ENCODE measurements at places on chromosomes 3 and 15.
A peak's percentile ranks its signal among the peaks of the same experiment; 100 is the strongest.

DNA sequence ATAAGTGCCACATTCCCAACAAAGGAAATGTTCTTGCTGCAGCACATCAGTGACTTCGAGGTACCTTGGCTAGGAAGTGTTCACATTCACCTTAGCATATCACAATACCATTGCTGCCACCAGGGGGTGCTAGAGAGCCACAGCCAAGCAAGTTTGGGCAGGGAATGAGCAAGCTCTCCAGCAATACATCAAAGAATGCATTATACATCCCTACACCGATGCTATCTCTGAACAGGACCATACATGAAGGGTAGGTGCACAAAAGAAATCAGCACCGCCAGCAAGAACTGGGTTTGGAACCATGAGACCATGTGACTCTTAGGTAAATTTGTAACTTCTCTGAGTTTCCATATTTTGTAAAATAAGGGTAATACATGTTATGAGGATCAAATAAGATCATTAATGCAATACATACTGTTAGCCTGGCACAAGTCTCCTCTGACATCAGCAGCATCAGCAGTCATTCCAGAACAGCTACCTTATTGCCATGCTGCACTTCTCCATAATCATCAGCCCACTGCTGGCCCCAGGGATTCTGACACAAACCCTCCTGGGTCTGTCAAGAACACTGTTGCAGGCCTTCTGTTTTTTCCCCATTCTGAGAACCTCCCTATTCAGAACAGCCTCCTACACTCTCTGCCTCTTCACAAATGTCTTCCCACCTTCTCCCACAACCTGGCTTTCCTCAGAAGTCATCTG, 37.5 kb downstream of the RYK start:
- DNase-seq: peak; percentile 4

- no peak for DNase-seq
Observed at GRCh38 chr15:101469520-101470288, 19.8 kb downstream of the PCSK6 start.

GRCh38 chr3:190870127-190870526, 7.6 kb upstream of the GMNC start:
- DNase-seq: no peak

GRCh38 chr3:23747841-23748240, 57.9 kb upstream of the UBE2E1 start:
- DNase-seq: no peak

DNA sequence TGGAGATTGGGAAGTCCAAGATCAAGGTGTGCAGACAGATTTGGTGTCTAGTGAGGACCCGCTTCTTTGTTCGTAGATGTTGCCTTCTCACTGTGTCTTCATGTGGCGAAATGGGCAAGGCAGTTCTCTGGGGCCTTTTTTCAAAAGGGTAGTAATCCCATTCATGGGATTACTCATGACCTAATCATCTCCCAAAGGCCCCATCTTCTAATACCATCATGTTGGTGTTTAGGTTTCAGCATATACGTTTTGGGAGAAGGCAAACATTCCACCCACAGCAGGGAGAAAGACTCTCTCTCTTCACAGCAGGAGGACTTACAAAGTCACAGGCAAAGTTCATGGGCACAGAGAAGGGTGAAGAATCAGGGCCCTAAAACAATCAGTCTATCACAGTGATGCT, 252.1 kb downstream of the RPLP1 start:
- no peak for DNase-seq

DNA sequence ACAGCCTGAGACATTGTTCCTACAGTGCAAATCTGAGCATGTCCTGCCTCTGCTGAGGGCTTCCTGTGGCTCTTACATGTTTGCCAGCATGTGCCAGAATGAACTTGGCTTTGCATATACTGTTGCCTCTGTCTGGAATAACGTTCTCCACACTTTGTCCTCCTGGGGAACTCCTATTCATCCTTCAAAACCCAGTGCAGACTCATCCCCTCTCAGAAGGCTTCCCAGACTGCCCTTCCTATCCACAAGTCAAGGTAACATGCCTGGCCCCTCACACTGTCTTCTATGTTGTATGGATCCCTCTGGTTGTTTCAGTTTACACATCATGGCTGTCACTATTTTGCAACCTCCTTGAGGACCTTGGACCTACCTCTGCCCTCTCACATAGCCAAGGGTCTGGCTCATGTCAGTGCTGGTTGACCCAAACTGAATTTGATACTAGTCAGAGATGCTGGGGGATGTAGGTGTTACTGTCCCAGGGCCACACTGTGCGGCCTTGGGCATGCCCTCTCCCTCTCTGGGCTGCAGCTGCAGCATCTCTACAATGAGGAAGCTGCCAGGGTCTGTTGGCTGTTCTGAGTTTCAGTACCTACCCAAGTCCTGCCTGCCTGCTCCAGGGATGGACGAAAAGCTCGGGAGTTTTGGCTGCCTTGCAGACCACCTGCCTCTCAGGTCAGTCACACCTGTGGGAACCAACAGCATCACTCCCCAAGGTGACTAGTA, 29.0 kb upstream of the TSPAN3 start:
- no peak for DNase-seq

- DNase-seq: peak; percentile 2
Observed at GRCh38 chr3:83003917-83004316, 1242.5 kb upstream of the GBE1 start.

DNA sequence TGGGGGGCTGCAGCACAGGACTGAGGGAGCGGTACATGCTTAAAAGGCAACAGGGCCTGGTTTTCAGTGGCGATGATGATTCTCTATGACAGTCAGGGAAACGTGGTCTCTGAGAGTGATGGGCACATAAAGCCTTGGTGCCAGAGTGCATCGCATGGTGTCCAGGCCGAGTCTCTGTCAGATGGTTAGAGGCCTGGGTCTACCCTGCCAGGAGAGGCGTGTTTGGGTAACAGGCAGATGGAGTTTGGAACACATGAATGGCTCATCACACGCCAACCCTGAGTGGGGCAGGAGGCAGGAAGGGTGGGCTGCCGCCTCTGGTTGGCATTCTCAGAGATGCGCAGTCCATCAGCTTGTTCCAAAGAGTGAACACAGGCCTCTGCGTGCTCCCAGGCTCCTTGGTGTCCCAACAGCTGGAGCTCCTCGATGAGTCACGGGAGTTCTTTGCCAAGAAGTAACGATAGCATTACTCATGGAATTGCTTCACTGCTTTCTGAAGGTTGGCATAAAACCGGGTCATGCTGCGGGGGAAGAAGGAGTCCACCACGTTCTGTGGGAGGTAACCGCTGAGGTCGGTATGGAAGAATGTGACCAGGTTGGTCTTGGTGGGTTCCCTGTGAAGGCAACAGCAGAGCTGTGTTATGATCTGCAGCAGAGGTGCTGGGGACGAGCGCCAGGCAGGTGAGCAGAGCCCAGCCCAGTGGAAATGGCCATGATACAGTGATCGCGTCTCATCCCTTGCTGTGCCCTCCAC, 11.0 kb downstream of the STARD5 start:
- DNase-seq: no peak

DNA sequence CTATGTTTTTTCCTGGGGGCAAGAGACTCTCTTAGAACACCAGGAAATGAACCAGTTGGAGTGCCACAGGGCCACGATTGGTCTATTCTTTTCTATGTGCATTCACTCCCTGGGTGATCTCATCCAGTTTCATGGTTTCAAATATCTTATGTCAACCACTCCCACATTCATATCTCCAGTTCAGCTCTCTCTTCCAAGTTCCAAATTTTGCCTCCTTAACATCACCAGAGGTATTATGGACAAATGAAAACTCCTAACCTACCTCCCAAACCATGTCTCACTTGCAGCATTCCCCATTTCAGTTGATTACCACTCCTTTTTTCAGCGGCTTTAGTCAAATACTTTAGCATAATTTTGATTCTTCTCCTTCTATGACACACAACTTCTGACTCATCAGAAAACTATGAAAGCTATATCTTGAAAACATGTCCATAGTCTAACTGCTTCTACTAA, 203.1 kb upstream of the SEMA6D start:
- DNase-seq: no peak

GRCh38 chr3:126460381-126460780, 15.3 kb downstream of the ZXDC start:
- DNase-seq: no peak

DNA sequence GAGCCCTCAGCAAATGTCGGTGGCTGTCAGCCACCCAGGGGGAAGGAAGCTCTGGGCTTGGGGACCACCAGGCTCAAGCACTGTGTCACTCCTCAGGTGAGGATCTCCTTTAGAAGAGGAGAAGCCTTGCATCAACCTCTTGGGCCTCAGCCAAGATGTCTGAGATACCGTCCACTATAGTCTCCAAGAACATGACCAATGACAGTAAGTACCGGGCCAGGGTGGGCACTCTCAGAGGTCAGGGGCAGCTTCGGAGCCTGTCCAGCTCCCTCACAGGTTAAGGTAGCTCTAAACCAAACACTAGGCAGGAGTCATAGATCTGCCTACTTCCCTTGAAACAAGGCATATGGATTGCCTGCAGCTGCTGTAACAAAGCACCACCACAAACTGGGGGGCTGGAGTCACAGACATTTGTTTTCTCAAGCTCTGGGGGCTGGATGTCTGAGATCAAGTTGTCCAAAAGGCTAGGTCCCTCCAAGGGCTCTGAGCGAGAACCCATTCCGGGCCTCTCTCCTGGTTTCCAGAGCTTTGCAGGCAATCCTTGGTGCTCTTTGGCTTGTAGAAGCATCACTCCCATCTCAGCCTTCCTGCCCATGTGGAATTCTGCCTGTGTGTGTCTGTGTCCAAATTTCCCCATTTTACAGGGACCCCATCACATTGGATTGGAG, 1.3 kb downstream of the CFAP100 start:
- no peak for DNase-seq

DNA sequence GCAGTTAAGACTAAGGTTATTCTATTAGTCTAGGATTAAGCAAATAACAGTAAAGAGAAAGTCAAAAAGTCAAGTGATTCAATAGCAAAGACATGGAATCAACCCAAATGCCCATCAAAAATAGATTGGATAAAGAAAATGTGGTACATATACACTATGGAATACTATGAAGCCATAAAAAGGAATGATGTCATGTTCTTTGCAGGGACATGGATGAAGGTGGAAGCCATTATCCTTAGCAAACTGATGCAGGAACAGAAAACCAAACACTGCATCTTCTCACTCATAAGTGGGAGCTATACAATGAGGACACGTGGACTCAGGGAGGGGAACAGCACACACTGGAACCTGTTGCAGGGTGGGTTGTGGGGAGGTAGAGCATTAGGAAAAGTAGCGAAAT, 29.0 kb downstream of the UNC13C start:
- no peak for DNase-seq

GRCh38 chr3:16090706-16091105, 83.8 kb upstream of the GALNT15 start:
- no peak for DNase-seq

- no peak for DNase-seq
Observed at GRCh38 chr15:58240191-58240932, 102.2 kb downstream of the AQP9 start.

- no peak for DNase-seq
Observed at GRCh38 chr15:82810061-82810889, 847 bp downstream of the WHAMM start.

DNA sequence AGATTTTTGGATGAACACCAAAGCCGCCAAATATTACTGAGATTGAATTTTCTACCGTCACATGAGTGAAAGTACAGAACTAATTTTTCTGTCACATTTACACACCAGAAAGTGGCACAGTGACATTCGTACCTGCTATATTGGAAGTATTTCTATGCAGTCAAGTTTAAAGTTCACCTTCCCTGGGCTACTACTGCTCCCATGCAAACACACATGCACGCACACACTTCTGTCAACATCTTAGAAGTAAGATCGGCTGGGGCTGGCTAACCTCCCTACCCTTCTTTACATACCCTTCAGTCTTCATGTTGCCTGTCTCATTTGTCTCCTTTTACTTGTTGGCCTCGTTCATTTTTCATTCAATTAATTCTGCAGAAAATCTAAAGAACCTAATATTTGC, 19.0 kb upstream of the TM4SF1 start:
- no peak for DNase-seq

GRCh38 chr15:63072809-63073277, 30.3 kb downstream of the TPM1 start:
- no peak for DNase-seq

GRCh38 chr3:184384342-184384741, 4.5 kb downstream of the CHRD start:
- no peak for DNase-seq

DNA sequence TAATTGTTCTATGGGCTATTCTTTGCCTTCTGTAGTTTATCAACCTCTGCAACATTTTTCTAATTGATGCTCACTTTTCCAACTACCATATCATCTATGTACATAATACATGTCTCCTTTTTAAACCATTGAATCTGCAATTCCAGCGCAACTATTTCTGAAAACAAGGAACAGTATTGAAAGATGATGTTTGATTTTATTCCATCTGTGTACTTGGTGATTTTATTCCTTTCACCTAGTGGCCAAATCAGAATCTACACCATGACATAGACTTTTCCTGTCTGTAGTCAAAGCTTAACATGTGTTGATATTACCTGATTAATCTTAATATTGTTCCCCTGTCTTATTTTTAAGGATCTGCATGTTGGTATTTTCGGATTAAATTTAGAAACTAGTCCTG, 13.0 kb downstream of the NKTR start:
- DNase-seq: no peak

- no peak for DNase-seq
Observed at GRCh38 chr15:100947760-100948429, 28.7 kb downstream of the LRRK1 start.

DNA sequence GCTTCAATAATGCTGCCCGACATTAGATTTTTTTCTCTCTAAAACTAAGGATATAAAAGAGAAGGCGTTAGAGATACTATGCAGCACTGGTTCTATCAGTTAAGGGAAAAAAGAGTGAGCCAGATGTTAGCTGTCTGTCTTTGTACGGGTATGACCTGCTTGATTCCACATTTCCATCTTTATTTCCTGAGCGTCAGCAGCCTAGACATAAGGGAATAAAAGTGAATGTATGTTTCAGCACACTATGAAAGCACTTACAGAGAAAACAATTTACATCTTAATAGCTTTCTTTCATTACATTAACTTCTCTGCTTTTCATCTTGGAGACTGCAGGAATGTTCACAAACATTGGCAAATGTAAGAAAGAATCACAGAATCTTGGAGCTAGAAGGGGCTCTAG, 319.3 kb downstream of the CTNNB1 start:
- no peak for DNase-seq

- peak; percentile 78 for DNase-seq
Observed at GRCh38 chr3:184540777-184541681, 20.6 kb upstream of the EPHB3 start.

GRCh38 chr15:91936182-91936775, 82.8 kb downstream of the SLCO3A1 start:
- DNase-seq: no peak

DNA sequence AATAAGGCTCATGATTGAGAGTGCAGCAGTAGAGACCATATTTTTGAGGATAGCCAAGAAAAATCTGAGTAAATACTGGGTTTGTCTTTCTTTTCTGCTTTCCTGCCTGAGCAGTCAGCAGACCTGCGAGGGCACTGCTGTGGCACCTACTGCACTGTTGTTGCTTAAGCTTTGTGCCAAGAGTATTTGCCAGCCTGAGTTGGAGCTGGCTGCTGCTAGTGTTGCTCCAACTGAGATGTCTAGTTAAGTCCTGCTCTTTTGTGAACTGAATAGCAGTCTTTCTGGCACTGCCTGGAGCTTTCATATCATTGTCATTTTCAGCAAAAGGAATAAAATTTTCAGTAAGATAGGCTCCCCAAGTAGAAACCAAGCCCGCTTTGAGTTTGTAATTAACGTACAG, 214.5 kb upstream of the P2RY1 start:
- no peak for DNase-seq

Measured in DMS153 (cell line).